Dermis microvascular lymphatic vessel endothelial cell (primary cell): ENCODE measurements at places on chromosomes 13 and 19.

- no peak for DNase-seq
These were observed 57.2 kb downstream of the CHST8 start for GRCh38 chr19:33678796-33679585.

DNA sequence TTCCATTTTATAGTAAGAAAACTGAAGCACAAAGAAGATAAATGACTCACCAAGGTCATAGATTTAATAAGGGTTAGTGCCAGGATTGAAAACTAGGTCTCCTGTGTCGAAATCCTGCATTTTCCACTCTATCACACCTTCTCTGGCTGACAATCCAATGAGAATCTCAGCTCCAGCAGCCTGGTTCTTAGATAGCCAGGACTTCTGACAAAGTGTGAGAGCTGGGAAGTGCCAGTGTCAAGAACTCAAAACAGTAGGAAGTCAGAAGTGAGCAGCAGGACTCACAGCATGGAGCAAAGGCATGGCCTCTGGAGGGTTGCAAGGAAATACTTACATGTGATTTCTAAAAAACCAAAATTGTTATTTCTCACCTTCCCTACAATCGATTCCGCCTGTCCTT is 24.3 kb downstream of the KCTD12 start:
- DNase-seq, result no peak

GRCh38 chr19:17091758-17092333 is 16.3 kb downstream of the MYO9B start:
- DNase-seq, result no peak

DNA sequence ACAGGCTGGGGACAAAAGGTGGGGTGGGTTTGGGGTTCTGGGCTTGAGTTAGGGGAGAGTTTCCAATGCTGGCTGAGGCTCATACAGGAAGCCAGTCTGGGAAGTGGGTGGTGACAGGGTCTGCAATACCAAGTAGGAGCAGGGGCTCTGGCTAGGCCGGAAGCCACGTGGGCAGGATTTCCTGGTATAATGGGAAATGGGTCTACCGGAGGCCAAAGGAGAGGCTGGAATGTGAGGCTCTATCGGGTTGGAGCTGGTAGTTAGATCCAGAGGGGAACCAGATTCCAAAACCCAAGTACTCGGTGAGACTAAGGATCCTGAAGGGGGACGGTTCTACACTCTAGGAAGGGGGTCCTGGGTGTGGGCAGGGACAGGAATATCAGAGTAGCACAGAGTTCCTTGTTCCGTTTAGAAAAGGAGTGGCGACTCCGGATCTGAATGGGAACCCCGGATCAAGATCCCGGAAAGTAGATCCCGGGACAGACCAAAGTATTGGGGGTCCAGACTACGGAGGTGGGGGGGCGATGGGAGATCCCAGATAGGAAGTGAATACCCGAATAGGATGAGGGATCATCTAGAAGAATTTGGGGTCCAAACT is 802 bp downstream of the CDC37 start:
- peak; percentile 82 for DNase-seq

DNA sequence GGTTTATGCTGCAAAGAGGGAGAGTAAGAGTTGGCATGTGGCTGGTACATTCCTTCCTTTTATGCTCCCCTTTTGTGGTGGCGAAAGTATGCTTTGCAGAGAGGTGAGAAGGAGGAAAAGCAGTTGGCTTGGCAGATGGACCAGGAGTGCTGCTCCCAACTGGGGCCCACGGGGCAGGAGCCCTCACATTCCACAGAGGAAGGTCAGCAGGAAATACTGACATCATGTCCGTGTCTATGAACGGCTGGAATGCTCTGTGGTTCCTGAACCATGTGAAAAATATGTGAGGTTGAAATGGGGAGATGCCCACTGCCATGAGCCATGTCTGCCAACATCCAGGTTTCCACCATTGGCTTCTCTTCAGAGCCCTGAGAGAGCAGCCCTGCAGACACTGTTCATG is 33.3 kb upstream of the GAS6 start:
- DNase-seq, result peak; percentile 69

DNA sequence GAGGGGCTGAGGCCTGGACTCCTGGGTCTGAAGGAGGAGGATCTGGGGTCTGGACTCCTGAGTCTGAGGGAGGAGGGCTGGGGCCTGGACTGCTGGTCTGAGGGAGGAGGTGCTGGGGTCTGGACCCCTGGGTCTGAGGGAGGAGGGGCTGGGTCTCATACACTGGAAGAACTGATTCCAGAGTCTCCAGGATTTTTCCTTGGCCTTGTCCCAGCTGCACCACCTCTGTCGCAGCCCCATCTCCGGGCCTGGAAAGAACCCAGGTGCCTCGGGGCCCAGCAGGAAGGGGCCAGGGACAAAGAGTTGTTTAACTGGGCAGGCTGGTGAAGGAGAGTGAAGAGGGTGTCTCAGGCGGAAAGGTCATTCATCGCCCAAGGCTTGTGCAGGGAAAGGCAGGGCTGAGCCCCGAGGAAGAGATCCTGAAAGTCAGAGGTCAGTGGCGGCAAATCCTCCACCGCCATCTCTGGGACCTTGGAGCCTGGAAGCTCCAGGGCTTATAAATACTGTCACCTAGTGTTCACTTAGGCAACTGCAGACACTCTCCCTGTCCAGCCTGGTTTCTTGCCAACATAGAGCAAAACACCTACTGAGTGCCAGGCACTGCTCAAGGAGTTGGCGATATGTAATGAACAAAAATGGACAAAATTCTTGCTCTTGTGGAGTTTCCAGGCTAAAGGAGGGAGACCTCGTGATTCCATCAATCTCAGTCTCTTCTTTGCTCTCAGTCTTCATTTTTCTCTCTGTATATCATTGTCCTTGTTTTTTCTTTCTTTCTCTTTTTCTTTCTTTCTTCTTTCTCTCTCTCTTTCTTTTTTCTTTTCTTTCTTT is 4.4 kb upstream of the KCNN4 start:
- peak; percentile 50 for DNase-seq

DNA sequence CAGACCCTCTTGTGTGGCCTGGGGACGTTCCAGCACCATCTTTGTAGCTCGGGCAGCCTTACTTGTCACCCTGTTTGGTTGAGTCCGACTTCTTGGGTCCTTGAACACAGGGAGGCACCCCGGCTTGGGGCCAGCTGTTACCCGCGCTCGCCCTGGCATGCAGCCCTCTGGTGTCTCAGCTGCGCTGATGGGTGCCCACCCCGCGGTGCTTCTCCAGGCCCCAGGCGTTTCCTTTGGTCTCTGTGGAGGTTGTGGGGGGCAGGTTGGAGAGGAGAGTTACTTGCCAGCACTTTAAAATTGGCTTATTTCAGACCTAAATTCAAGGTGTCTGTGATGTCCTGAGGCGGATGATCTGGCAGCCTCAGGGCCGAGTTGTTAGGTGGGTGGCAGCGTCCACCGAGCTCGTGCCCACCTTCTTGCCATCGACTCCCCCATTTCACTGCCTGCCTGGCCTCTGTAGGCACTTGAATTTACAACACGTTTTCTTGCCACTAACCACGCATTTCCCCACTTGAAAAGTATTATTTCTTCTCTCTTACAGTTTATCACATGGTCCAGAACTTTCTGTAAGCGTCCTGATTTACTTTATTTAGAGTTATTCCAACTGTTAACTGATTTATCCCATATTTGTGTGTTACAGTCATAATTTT is 16.9 kb downstream of the UBAC2 start:
- no peak for DNase-seq

- DNase-seq, result no peak
These were observed 262.5 kb downstream of the SLITRK6 start for GRCh38 chr13:85536706-85537105.

DNA sequence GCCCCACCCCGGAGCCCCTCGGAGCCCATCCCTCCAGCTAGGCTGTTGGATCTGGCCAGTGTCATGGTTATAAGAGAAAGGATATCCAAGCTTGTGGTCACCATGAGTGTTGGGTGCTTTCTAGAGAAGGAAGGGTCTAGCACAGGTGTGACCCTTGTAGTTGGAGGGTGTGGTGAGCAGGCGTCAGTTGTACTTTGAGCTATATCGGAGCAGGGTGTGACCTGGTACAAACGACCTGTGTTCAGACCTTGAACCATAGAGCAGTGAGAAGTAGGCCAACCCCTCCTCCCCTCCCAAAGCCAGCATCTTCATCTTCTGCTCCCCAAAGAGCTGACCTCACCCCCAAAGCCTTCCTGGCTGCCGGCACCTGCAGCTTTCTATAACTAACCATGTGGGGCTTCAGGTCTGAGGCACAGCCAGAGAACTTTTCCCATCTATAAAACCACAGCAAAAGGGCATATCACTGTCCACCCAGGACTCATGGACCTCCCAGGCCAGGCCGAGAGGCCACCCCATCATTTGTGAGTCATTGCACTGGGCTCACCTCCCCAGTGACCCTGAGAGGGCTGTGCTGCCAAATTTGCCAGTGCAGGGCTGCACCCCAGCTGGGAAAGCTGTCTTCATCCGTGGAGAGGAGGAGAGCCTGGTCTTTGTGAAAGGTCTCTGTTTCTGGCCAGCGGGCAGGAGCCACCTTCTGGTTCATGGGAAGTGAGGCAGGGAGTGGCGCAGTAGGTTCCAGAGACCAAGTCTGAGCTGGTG is 14.2 kb downstream of the RAB8A start:
- no peak for DNase-seq

- DNase-seq, result peak; percentile 25
These were observed 1.8 kb downstream of the DACH1 start for GRCh38 chr13:71864986-71865873.

DNA sequence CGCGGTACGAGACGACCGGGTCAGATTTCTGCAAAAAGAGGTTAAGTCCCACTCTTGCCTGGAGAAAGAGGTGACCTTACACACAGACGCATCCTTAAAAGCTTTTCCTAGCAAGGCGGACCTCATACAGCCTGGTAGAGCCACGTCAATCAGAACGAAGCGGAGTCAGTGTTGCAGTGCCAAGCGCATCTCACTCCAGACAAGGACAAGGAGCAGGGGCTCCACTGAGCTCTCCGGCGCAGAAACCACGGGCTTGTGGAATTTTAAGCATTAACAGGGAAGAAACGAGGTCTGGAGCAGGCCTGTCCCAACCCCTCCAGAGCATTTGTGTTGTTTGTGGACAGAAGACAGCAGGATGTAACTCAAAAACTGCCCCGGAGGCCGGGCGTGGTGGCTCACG is 7.1 kb downstream of the EEF2 start:
- no peak for DNase-seq

DNA sequence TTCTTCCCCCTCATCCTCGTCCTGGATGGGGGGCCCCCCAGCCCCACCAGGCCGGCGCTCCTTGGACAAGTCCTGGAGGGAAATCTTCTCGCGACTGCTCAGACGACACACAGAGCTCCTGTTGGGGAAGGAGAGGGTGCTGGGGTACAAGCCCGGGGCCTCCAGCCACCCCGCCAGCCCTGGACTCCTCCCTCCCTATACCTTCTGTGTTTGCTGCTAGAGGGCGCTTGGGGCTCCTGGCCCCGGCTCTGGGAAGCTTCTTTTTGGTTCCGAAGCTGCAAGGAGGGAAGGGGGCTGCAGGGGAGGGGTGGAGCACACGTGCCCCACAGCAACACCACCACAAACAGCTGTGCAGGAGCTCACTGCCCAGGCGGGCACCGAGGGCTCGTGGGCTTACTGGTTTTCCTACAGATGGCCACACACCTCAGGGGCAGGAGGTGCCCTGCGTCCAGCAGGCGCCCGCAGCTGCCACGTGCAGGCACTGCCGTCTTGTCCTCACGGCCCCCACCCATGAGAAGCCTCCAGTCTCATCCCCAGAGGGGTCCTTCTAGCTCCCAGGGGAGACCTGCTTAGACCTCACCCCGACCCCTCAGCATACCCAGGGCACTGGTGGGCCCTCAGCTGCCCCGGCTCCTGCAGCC is 20.5 kb downstream of the EPS8L1 start:
- DNase-seq, result no peak

DNA sequence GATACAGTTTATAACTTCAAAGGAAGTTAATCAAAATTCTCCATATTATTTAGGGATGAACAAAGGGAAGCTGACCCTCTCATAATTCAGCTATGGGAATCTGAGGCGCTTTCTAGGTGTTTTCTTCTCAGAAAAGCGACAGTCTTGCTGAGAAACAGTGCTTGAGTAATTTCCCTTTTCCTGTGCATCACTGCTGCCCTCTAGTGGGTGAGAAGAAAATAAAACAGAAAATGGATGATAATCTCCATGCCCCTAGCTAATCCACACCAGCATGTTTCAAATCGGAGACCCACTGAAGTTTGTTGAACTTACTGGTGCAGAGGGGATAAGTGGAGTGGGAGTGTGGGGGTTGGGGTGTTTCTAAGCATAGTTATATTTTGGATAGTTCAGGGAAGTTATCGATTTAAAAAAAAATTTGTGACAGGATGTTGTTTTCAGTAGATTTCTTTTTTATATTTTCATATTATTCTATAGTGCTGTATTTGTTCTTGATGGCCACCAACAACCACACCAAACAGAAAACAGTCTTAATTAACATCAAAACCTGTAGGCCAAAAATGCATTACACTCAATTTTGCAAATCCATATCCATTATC is 21.4 kb downstream of the LCP1 start:
- DNase-seq, result peak; percentile 65

DNA sequence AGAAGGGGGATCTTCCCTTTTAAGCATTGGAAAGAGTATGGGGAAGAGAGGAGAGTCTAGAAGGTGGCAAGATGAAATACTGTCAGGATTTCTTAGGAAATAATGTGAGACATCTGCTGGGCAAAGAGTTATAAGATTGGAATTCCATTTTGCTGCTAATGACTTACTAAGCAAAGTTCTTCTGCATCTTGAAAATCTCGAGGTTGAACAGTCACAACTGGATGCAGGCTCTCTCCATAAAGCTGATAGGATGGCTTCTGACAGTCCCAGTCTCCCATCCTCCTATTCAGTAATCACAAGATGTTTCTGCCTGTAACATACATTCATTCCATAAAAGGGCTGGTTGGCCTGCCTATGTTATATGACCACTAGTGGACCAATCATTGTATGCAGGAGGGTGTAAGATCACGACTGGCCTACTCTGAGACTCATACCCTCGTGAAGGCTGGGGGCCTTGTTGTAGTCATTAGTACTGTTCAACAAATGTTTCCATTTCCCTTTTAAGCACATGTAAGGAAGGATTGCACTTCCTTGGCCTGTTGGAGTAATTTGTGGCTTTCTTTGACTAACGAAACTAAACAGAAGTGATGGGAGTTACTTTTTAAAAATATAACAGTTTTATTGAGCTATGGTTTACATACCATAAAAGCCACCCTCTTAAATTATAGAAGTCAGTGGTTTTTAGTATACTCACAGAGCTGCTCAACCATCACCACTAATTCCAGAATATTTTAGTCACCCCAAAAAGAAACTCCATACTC is 45.0 kb upstream of the TDRD3 start:
- DNase-seq, result no peak

- no peak for DNase-seq
These were observed 6.0 kb upstream of the GJB2 start for GRCh38 chr13:20198781-20199180.

GRCh38 chr19:23523863-23524262 is 128.6 kb upstream of the ZNF91 start:
- no peak for DNase-seq

- no peak for DNase-seq
These were observed 38.7 kb downstream of the ELF1 start for GRCh38 chr13:40980461-40980860.
